KG1 (cell line): ENCODE measurements at places on chromosomes 2 and 18.
A peak's percentile ranks its signal among the peaks of the same experiment; 100 is the strongest.

DNA sequence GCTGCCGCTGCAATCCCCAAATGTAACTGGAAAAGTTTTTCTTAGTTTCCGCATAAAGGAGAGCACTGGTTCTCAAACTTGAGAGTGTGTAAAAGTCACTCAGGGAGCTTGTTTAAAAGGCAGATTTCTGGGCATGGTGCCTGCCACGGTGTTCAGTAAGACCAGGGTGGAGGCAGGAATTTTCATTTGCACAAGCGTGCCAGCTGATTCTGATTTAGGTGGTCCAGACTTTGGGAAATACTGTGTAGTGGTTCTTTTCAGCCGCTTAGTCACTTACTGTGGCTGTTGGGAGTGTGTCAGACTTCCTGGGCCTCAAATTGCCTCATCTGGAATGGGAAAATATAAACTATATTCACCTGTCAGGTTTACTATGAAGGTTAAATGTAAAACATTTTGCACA, 788 bp downstream of the ARMC9 start:
- DNase-seq = no peak

GRCh38 chr18:30991397-30991796, 51.1 kb downstream of the DSC3 start:
- DNase-seq = no peak

DNA sequence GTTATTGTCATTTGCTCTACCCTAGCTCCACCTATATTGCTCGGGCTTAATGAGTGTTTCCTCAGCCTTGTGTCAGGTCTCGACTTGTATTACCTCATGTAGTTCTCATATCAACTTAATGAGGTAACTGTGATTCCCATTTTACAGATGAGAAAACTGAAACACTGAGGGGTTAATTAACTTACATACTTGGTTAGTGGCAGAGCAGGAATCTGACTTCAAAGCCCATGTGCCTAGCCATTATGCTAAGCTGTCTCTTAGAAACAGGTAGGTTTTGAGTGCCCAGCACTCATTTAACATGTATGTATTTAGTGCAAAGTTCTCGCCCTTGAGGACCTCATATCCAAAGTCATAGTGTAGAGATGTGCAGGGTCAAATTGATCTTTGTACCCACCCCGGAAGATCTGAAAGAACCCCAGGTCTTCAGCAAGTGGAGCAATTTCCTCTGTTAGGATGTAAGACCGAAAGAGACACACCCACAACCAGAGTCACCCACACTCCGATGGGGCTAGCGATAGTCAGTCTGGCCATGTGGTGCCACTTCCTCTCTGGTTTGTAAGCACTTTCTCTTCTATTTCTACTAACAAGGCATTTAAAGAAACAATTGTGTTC, 121.0 kb upstream of the SLC39A10 start:
- peak; percentile 48 for DNase-seq

DNA sequence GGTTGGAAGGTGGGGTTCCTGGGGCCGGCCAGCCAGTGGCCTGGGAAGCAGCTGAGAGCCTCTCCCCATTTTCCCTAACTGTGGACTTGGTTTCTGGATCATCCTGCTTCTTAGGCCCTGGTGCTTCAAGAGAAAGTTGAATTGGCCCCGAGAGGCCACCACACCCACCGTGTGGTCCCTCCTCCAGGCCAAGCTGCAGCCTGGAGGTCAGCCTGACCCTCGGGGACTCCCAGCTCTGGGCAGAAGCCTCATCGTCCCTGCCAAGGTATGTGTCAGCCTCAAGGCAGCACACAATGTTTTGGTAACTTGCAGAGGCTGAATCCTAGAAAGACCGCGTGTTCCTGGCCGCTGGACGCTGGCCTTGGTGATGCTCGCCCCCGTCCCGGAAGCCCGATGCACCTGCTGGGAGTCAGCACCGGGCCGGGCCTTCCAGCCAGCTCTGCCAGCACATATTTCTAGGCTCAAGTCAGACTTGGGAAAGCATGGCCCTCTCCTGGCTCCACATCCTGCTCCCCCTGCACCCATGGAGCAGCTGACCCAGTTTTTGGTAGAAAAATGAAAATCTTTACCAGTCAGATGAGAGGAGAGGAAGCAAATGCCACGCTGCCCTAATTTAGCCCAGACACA, 72.6 kb downstream of the ACTR2 start:
- no peak for DNase-seq

DNA sequence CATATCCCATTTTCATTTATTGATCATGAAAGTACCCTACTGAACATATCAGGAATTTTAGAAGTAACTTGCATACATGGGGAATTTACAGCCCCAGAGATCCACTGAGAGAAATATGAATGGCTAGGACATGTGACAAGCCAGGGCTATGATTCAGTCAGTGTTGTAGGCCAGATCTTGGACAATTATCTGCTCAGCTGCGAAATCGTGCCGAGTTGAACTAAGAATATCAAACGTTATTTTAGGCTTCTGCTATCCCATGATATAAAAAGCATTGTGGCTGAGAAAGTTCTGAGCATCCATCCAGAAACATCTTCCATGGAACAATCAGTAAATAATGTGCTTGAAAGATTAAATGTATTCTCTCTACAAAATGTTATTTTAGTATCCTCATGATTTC, 85.7 kb upstream of the UNC80 start:
- no peak for DNase-seq

GRCh38 chr2:152594792-152595191, 122.5 kb downstream of the PRPF40A start:
- DNase-seq = no peak

DNA sequence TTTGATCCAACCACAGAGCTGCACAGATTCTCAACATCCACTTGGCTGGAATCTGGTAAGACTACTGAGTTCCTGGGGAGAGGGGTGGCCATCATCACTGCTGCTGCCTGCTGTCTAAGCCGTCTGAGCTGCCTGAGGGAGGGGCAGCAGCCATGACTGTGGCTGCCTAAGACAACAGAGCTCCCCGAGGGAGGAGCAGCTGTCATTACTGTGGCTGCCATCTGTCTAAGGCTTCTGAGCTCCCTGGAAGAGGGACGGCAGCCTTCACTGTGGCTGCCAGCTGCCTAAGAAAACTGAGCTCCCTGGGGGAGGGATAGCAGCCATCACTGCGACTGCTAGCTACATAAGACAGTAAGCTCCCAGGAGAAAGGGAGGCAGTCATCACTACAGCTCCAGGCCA, 584.4 kb downstream of the NR4A2 start:
- DNase-seq = no peak

DNA sequence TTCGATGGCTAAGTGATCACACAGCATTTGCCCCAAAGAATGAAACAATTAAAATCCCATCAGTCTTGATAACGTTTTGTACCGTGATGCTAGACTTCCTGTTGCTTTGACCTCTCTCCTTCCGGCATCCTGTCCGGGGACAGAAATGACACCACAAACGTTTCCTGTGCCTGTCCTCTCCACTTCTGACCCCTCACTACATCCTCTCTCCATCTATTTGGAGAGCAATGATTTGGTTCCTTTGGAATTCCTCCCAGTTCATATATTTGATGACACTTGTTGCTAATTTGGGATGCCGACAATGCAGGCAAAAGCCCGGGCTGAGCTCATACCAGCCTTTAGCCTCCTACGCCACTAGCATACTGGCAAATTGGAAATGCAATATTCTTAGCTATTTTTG, 151.2 kb upstream of the CCDC68 start:
- DNase-seq = no peak

DNA sequence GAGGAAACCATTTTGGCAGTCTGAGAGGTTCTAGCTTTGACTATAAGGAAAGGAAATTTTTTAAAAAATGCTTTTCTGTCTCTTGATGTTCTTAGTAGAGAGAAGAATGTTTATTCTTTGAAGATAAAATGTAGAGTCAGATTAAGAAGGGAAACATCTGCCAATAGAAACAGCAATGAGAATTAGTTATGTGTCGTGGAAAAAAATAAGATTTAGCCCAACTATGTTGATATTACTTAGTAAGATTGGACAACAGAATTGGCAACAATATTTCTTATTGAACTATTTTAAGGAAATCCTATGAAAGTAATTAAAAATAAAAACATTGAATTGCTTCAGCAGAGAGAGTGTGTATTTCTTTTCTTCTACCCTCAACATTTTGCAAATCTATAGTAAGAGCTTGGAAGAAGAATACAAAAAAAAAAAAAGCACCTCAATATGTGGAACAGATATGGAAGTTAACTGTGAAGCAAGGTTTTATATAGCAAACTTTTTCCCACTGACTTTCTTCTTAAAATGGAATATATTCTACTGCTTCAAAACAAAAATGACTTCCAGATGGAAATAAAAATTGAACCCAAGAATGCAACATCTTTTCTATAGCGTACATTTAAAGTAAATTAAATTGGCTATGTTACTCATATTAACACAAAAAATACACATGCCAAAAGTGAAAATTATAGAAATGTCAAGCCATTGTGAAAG, 177.9 kb downstream of the FAM124B start:
- no peak for DNase-seq

- DNase-seq = peak; percentile 63
Measured at GRCh38 chr2:69893684-69894551, at the start of gene SNRNP27. TSS of gene SNRNP27 (plus strand) at chr2:69893956. CDS start at chr2:69893985, 29 bp downstream.

GRCh38 chr18:42177390-42177789, 222.4 kb downstream of the PIK3C3 start:
- DNase-seq = no peak

GRCh38 chr2:98743835-98744234, 12.9 kb upstream of the MGAT4A start:
- no peak for DNase-seq

GRCh38 chr2:46735730-46736493, 179.7 kb downstream of the MCFD2 start:
- no peak for DNase-seq

- DNase-seq = no peak
Measured at GRCh38 chr2:169714699-169715098, 18.9 kb upstream of the KLHL23 start.

GRCh38 chr2:20534913-20535801, 88.3 kb downstream of the RHOB start:
- no peak for DNase-seq

DNA sequence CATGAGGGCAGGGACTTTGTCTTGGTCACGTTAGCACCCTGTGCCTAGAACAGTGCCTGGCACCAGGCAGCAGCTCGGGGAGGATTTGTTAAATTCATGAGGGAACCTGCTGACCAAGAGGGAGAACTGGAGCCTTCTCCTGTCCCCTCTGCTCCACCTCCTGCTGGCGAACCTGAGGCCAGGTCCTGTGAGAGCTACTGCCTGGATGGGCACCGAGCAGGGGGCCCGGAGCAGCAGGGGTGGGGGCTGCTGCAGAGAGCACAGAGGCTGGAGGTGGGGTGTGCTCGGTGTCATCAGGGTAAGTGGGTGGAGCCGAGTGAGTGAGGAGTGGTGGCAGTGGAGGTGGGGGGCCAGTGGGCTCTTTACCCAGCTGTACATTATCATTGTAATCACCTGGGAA, 52.1 kb upstream of the FAHD2A start:
- no peak for DNase-seq

DNA sequence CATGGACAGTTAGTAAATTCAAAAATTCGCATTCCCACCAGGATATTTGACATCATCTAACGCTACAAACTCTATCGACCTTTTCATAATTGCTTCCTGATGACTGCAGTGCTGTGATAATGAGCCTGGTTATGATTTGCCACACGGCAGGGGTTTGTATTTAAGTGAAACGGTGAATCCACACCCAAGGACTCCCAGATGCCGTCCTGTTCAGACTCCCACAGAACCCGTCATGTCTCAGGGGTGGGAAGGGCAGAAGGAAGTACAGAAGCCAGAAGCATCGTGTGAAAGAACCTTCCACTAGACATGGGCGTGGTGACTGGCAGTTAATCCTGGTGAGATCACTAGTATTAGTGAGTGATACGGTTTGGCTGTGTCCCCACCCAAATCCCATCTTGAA, 91.2 kb upstream of the TMEM18 start:
- no peak for DNase-seq
